KBM-7 (cell line): ENCODE measurements at places on chromosomes 3 and 15.

DNA sequence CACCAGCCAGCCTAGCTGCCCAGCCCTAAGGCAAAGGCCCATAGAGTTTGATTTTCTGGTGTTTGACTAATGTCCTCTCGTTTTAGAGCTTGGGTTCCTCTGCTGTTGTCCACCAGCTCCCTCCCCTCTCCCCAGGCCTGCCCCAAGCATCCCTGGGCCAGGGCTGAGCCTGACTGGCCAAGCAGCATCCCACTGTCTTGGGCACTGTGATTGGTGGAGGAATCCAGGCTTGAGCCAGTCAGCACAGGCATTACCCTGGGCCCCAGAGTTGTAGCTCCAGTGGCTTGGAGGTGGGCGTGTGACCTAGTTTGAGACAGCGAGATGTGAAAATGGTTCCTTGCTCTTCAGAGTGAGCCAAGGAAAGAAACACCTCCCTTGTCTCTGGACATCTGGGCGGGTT, 155.3 kb upstream of the MEF2A start:
- DNase-seq: no peak

GRCh38 chr15:90594301-90594738, 64.6 kb downstream of the CRTC3 start:
- DNase-seq: peak; percentile 70

DNA sequence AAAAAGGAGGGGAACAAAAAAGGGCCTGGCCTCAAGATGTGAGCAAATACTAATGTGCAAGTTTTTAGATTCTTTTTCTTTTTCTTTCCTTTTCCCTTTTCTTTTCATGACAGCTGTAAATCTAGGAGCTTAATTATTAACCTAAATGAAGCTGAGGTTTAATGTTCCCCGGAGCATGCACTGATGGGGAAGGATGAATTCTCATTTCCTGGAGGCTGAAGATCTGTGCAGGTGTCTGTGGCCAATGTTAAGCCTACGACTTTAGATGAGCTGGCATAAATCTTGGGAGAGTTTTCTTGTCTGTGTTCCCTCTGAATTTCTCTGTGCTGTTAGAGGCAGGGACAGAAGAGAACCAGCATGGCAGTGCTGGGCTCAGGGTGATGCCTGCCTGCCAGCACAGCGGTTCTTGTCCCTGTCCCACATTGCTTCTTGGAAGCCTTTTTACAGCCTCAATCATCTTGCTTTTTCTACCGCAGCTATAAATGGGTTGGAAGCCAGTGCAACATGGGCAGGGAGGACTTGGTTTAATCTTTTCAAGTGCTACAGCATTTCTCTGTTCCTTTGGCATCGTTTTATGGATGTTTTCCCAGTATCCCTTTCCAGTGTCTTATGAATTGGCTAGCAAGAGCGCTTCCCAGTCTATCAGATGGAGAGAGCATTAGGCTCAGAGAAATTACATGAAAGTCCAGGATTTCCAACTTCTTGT, 119.1 kb downstream of the ATG7 start:
- DNase-seq: no peak

DNA sequence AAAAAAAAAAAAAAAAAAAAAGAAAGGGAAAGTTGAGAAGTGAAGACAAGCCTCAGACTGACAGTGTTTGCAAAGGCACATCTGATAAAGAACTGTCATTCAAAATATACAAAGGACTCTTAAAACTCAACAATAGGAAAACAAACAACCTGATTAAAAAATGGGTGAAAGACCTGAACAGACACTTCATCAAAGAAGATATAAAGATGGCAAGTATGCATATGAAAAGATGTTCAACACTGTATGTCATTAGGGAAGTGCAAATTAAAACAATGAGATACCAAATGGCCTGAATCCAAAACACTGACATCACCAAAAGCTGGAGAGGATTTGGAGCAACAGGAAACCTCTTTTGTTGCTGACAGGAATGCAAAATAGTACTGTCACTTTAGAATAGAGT, 48.6 kb downstream of the MCCC1 start:
- no peak for DNase-seq

- DNase-seq: no peak
Observed at GRCh38 chr3:98978068-98978811, 76.7 kb upstream of the DCBLD2 start.

DNA sequence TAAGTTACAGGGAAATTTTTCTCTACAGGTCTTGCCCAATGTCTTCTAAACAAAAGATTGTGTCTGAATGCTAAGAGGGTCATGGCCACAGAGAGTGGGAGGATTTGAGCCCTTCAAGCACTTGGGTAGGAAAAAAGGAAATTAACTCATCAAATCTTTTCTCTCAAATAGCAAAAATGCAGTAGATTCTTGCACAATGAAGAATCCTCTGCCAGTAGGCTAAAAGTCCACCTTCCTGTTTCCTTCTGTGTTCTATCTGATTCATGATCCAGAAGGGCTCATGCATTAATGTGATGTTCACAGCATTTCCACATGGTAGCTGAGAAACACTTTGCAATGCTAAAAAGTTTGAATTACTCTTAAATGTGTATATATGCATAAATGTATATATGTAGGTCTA, 177.1 kb downstream of the CD47 start:
- peak; percentile 26 for DNase-seq

- no peak for DNase-seq
Observed at GRCh38 chr3:37988931-37989525, 1.6 kb upstream of the VILL start.

- DNase-seq: no peak
Observed at GRCh38 chr15:45186771-45187577, 792 bp downstream of the SHF start.

GRCh38 chr3:142929890-142930289, 33.6 kb downstream of the PAQR9 start:
- no peak for DNase-seq

- no peak for DNase-seq
Observed at GRCh38 chr3:98519351-98519750, 3.4 kb downstream of the CLDND1 start.

DNA sequence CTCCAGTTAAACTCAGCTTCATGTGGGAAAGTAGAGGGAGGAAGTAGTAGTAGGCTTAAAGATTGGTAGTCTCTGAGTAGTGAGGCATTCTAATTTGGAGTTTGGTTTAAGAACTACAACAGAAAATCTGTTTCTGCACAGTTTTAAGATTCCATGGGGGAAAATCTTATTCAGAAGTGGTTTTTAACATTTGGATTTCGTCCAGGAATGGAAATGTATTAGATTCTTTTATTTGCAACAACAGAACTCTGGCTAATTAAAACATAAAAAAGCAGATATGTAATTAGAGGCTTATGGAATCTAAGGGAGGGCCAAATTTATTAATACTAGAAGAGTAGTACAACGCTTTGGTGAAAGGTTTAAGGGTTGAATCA, 36.0 kb downstream of the NECTIN3 start:
- DNase-seq: no peak

- peak; percentile 16 for DNase-seq
Observed at GRCh38 chr3:160661660-160662059, 15.3 kb upstream of the ARL14 start.

DNA sequence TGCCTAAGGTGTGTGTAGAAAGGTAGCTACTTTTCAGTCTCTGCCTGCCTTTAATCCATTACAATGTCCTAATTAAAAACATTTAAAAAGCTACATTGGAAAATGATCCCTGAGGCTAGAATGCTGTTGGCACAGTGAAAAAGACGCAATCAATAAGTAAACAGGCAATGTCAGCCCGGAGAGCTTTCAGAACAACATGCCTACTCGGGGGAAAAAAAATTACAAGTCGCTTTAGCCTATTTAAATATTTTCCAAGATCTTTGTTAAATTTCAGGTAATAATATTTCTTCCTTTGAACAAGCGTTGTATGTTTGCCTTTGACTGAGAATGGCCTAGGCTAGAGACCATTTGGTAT, 46.6 kb upstream of the CD47 start:
- no peak for DNase-seq

GRCh38 chr3:10992017-10992942, at the start of gene SLC6A1:
SLC6A1 (plus strand) TSS chr3:10992748; CDS start chr3:11017212, 24,464 bp downstream.
- DNase-seq: peak; percentile 40

- no peak for DNase-seq
Observed at GRCh38 chr15:96629511-96629910, 299.0 kb downstream of the NR2F2 start.

- DNase-seq: no peak
Observed at GRCh38 chr3:151483961-151484520, 23.2 kb upstream of the IGSF10 start.

GRCh38 chr3:167729591-167729990, 5.1 kb downstream of the PDCD10 start:
- no peak for DNase-seq

- DNase-seq: peak; percentile 74
Observed at GRCh38 chr15:65327651-65328393, 23.3 kb downstream of the RNU5B-1 start.

DNA sequence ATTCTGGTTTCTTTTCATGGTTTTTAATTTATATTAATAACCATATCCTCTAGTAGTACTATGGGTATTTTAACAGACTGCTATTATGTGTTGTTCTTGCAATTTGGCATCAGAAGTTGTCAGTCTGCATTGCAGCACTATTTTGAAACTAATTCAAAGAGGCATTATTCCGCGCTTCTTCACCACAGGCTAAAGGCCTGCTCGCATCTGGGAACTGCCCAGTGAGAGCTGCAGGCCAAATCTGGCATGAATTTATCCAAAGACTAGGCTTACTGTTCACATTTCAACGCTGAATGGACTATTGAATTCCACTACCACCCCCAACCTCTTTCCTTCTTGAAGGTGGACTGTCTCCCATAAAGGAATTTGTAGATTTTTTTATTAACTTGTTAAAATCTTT, 310.4 kb upstream of the NR2F2 start:
- DNase-seq: no peak

DNA sequence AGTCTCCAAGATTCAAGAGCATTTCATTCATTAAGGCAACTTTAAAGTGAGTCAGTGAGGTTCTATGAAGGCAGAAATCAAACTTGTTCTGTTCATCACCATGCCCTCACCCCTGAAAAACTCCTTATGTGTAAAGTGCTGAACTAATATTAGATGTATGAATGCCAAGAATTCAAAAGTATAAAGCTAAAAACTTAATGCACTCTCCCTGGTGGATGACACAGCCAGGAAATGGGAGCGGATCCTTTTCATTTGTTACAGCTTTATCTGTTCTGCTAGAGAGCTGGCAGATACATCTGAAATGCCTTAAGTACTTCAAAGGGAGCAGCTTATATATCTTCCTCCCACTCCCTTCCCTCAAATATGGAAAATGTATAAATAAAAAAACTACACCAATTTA, 8.2 kb downstream of the TXNRD3 start:
- no peak for DNase-seq

GRCh38 chr3:165503825-165504224, 307.6 kb upstream of the SLITRK3 start:
- DNase-seq: no peak

- DNase-seq: peak; percentile 100
Observed at GRCh38 chr15:89243691-89244573, at the start of gene FANCI. FANCI (plus strand) TSS chr15:89243979; CDS start chr15:89247648, 3,669 bp downstream.

DNA sequence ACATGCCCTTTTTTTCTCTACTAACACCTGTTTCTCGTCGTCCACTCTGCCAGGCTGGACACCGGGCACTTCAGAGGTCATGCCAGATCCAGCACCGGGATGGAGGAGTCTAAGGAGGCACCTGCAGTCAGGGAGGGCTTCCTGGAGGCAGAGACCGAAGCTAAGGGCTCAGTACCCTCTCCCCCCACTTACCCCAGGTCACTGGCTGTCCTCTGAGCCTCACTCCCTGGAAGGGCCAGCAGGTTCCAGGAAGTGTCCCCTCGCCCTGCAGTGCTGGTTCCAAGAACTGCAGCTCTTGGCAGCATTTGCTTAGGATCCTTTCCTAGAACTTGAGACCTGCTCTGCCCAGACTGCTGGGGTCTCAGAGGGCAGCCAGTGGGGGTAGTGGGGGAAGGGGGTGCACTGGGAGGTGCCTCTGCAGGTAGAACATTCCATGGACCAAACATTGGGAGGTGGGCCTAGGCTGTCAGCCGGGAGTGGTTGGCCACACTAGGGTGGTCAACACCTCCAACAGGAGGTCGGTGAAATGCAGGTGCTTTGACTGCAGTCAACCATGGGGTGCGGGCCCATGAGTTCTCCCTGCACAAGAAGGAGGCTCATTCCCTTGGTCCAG, 11.3 kb downstream of the CISH start:
- peak; percentile 28 for DNase-seq

- DNase-seq: no peak
Observed at GRCh38 chr15:34070003-34070402, 31.0 kb upstream of the AVEN start.

GRCh38 chr15:23594252-23594770, 28.8 kb downstream of the MKRN3 start:
- DNase-seq: no peak

DNA sequence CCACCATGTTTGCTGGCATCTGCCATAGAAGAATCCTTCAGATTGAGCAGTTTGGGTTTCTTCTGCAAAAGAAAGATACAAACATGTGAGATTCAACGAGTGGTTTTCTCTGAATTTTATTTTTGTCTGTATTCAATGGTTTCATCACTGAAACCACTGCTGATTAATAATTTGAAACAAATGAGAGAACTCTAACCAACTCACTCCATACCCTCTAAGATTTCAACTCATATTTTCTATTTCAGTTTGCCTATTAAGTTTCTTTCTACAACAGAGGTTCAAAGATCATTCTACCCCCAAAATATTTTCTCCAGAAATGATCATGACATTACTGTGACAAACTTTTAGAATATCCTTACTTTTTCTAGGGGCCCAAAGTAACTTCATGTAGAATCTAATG, 38.7 kb upstream of the MAN2C1 start:
- DNase-seq: no peak

DNA sequence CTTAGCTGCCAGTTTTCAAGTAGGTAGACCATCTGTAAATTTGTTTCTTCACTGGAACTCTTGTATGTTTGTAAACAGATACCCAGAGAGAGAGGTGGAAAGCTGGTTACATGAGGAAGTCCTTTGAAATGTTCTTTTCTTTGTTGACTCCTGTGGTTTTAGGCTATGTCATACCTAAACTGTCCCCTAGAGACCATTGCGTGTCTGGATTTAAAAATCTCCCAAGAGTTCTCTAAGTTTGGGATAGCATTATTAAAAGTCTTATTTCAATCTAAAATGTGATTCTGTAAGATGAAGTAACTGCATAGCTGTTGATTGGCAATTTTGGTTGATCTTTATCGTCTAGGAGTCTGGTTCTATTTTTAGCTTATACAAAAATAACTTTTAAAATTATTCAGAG, 127.2 kb downstream of the GHSR start:
- peak; percentile 43 for DNase-seq

GRCh38 chr3:179666436-179667035, 13.7 kb downstream of the USP13 start:
- DNase-seq: no peak
